ENCODE measurements at places on chromosomes 13 and 19. TPM values are rescaled to one million over a fixed set of nuclear protein-coding genes. Genes with fewer than 3 reads are reported as not detected.

DNA sequence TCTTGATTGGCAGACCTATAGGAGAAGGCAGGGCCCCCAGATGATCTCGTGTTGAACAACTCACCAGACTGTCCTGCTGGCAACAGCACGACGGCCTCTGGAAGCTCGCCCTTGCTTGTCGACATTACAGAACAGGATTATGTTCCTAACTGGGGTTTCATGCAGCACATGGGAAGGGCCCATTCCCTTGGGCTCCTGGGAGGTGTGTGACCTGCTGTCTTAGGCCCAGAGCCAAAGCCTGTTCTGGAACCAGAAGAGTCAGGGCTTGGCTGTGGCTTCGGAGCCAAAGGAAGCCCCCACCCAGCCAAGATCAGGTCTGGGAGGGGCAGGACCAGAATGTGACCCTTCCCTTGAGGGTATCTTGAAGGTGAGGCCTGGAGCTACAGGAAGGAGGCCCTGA, 36.9 kb downstream of the RGCC start:
- DNase-seq = no peak

- no peak for DNase-seq
Measured at GRCh38 chr13:111922086-111922485, 144.9 kb upstream of the SOX1 start.

GRCh38 chr13:21012841-21013681, 48.3 kb downstream of the LATS2 start:
- no peak for DNase-seq

DNA sequence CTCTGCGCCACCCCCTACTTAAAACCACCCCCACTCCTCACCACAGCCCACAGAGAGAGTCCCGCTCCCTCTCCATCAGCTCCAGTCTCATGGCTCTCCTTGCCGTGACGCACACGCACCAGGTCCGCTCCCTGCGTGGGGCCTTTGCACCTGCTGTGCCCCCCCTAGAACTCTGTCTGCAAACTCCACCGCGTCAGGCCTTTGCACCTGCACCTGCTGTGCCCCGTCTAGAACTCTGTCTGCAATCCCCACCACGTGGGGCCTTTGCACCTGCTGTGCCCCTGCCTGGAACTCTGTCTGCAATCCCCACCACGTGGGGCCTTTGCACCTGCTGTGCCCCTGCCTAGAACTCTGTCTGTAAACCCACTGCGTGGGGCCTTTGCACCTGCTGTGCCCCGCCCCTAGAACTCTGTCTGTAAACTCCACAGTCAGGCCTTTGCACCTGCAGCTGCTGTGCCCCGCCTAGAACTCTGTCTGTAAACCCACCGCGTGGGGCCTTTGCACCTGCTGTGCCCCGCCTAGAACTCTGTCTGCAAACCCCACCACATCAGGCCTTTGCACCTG, 4.2 kb downstream of the SHC2 start:
- DNase-seq = no peak

DNA sequence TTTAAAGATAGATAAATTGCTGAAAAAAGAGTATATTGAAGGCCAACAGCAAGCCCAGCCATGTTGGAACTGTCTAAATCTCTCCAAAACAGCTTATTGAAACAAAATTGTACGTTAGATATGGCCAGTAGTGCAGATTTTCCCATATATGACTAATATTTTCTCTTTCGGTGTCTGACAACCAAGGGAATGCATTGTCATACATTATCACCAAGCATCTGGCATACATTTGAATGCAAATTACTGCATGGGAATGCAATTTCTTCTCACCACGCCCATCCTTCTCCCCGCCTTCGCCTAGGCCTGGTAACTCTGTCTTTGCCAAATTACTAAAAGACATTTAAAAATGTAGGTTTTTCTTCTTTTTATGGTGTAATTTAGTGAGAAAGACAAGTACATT, 32.5 kb upstream of the IRS2 start:
- DNase-seq = no peak

- no peak for DNase-seq
Measured at GRCh38 chr13:27617881-27618321, 2.4 kb downstream of the LNX2 start.

DNA sequence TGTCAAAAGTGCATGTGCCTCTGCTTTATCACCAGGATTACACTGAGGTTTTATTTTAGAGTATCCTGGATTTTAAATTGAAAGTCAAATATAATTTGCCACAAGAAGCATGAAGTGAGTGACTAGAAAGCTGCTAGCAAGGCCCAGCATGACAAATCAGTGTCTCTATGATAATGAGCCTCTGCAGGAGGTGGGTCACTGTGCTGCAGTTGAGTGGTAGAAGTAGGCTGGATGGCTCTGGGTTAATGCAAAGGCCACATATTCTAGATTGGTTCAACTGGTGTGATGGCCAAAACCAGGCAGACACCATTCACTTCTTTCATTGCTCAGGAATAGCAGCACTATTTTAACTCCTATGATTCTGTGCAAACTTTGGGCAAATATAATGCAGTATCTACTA, 491.5 kb downstream of the OLFM4 start:
- DNase-seq = no peak

- no peak for DNase-seq
Measured at GRCh38 chr19:27966390-27966816, 1246.5 kb downstream of the UQCRFS1 start.

- peak; percentile 89 for DNase-seq
Measured at GRCh38 chr13:30616927-30617314, 799 bp upstream of the USPL1 start.

Gene C19orf67
- total RNA-seq = 0.37 TPM

DNA sequence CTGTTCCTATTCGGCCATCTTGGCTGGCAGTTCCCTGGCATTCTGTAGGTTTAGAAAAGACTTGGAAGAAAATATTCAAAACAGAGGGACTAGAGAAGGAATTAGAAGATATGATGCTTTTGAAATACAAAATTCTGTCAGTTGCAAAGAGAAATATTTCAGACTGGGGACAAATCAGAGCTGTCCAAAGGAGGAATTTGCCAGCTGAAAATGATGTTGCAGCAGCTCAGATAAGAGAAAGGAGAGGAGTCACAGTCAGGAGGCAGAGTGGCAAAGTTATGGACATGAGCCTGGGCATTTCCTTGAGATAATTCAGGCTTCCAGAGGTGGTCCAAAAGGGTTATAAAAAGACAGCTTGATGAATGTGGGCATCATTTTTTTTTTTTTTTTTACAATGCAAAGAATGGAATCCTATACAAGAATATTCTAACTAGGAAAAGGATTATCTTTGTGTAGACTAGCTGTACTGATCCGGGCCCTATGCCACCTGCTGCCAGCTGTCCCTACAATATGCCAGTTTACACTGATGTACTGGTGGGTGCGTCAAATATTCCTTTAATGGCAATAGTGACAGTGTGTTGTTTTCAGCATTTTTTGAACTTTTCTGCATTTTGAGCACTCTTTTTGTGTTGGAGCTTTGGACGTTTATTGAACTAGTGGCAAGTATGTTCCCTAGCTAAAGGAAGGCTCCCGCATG, 31.8 kb upstream of the CBY2 start:
- DNase-seq = no peak

- no peak for DNase-seq
Measured at GRCh38 chr13:94419925-94420305, 59.6 kb downstream of the DCT start.

GRCh38 chr13:38943231-38943630, 47.4 kb downstream of the STOML3 start:
- DNase-seq = no peak

DNA sequence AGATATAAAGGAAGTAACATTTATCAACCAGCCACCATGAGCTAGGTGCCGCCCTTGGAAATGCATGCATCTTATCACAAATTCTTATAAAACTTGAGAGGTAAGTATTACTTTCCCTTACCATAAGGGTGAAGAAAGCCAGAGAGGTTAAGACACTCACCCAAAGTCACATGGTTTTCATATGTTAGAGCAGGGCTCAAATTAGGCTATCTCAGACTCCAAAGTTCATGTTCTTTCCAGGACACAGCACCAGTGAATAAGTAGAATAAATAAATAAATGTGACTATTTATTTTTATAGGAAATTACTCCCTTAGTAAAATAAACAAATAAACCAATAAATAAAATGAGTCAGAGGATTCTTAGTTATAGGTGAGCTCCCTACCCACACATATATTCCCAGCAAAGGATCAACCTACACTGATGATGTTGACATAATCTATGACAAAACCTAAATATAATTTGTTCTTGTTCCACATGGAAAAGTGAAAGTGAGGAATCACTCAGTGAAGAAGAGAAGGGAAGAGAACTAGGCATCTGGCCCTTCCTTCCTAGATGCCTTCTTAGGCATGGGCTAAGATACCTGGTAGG, 27.2 kb downstream of the SPRY2 start:
- DNase-seq = no peak

- no peak for DNase-seq
Measured at GRCh38 chr13:50829896-50830295, 13.6 kb downstream of the DLEU7 start.

DNA sequence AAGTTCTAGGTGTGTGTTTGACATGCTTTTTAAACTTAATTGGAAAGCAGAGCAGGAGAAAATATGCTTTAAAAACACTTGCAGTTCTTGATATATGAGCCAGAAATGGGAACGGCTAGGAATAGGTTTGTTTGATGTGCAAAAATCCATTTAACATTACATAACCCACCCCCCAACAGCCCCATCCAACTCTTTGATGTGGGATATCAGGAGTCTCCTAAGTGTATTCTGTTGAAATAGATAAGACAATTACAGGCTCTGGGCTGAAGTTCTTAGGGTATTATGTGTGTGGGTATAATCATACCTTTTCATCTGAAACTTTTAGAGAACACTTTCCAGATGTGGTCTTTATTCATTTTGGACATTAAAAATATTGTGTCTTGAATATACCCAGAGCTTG, 240.4 kb upstream of the CSNK1A1L start:
- no peak for DNase-seq

- DNase-seq = no peak
Measured at GRCh38 chr13:46577696-46578589, 25.0 kb downstream of the LRCH1 start.

GRCh38 chr19:633786-634639, 676 bp upstream of the POLRMT start:
- no peak for DNase-seq

- DNase-seq = no peak
Measured at GRCh38 chr19:49430678-49431329, 5.6 kb downstream of the GFY start.

DNA sequence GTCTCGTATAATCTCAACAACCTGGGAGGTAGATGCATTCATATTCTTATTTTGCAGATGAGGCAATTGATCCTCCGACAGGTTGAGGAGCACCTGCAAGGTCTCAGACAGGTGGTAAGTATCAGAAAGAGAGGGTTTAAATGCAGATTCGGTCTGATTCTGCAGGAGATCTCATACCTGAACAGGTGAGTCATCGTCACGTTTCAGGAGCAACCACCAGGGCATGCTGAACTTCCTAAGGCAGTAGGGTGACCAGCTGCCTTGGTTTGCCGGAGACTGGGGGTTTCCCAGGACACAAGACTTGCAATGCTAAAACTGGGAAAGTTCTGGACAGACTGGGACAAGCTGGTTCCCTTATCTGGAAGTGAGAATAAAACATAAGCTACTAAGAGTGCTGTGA, 68.8 kb upstream of the TSHZ3 start:
- DNase-seq = no peak

GRCh38 chr19:12202250-12202649, 39.4 kb downstream of the ZNF136 start:
- peak; percentile 52 for DNase-seq

- peak; percentile 22 for DNase-seq
Measured at GRCh38 chr13:44758630-44759383, 182.7 kb upstream of the TSC22D1 start.

- DNase-seq = peak; percentile 49
Measured at GRCh38 chr19:50695251-50696093, 24.1 kb downstream of the SHANK1 start.

- no peak for DNase-seq
Measured at GRCh38 chr19:15123900-15124299, 16.7 kb downstream of the SYDE1 start.

Gene MEIOSIN
- total RNA-seq = not detected

GRCh38 chr13:99002172-99002710, 24.4 kb upstream of the DOCK9 start:
- no peak for DNase-seq

DNA sequence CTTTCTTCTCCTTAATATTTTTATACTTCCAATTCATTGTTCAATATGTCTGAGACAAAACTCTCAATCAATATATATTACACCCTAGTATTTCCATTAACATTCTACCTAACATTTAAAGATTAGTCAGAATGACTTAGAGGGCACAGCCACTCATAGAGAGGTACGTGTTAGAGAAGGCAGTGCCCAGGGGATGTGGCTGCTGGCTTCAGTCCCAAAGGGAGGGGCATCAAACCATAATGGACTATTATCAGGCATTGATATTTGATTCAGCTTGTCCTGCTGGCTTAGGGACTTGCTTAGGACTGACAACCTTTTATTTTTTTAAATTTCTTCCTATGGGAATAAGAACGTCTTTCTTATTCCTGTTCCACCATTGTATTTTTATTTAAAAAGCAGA, 1392.0 kb upstream of the ATXN8OS start:
- DNase-seq = no peak

Gene CYP2A6
- 1.7 TPM for total RNA-seq

Gene MTUS2
- 0.54 TPM for total RNA-seq

DNA sequence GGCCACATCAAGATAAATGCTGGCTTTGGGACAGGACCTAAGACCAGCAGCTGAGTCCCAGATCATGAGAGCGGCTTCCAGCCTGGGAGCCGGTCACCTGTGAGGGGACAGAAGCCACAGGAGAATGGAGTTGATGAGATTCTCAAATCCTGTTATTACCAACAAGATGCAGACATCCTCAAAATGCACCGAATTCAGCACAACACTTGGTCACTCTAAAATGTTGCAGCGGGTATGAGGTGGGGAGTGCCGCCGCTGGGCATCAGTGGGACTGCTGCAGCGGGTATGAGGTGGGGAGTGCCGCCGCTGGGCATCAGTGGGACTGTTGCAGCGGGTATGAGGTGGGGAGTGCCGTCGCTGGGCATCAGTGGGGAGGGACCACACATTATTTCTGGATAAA, 21.2 kb downstream of the RANBP3 start:
- DNase-seq = no peak

GRCh38 chr13:36870050-36870692, 49.9 kb downstream of the SMAD9 start:
- no peak for DNase-seq

DNA sequence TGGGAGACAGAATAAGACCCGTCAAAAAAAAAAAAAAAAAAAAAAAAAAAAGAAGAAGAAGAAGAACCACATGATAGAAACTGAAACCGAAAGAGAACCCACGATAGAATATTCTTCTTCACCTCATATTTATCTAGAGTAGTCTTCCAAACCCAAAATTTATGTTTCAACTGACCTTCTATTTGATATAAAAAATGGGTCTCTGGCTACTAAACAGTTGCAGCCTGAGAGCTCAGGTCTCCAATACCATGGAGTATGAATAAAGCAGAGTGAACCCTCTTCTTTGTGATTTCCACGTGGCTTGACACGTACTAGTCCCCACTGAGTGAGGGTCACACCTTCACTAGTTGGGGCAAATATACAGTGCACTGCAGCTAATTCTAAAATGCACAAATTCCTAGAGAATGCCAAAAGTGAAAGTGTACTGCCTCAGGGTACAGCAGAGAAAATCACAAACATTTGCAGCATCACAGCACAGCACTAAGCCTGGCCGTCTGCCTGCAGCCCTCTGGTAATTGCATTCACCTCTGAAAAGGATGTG, 30.8 kb upstream of the RFC3 start:
- no peak for DNase-seq
